ENCODE measurements at places on chromosomes 4 and X.

- DNase-seq, result no peak
Observed at GRCh38 chrX:112818114-112819007, 22.3 kb downstream of the AMOT start.

- peak; percentile 89 for DNase-seq
Observed at GRCh38 chrX:134622056-134622812, 36.0 kb downstream of the PLAC1 start.

GRCh38 chrX:119942831-119943184, 743 bp downstream of the NKAP start:
- DNase-seq, result no peak

DNA sequence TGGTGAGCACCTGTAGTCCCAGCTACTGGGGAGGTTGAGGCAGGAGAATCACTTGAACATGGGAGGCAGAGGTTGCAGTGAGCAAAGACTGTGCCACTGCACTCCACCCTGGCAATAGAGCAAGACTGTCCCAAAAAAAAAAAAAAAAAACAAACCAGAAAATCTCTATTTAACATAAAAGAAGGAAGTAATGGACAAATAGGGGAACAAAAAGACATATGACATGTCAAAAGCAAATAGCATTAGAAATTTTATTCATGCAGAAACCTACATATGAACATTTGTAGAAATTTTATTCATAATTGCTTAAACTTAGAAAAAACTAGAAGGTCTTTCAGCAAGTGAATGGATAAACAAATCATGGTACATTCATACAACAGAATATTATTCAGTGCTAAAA, 97.1 kb upstream of the SH3RF1 start:
- DNase-seq, result no peak

- no peak for DNase-seq
Observed at GRCh38 chr4:168972596-168972995, 37.5 kb downstream of the CBR4 start.

GRCh38 chr4:53987761-53988171, 76.6 kb downstream of the CHIC2 start:
- DNase-seq, result peak; percentile 63

GRCh38 chr4:115918149-115918548, 804.7 kb upstream of the NDST4 start:
- no peak for DNase-seq

DNA sequence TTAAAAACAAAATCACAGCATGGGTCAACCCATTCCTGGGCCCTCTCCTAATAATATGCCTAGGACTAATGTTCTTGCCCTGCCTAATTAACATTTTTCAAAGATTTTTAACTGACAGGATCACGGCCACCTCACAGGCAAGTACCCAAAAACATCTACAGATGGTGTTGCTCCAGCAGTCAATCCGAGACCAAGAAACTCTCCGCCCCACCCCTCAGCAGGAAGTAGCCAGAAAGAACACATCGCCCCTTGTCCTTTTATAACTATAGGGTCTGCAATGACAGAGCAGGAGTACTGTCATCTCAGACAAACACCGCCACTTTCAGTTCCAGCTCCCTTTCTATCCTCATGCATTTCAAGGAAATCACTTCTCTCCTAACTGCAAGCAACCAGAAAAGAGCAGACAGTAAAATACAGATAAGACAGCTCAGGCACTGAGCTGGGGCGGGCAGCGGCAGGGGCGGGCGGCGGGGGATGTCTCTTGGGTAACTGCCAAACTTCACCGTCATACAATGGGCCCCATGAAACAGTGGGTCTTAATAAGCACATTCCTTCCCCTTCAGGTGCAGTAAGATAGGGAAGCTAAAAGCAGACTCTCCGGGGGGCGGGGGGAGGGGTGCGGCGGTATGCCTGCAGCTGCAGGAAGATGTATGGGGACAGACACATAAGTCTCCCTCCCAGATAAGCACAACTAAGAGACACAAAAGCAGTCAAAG, 67.4 kb downstream of the ZNF182 start:
- no peak for DNase-seq

- DNase-seq, result peak; percentile 48
Observed at GRCh38 chr4:152536545-152537182, 772 bp upstream of the FBXW7 start.

- no peak for DNase-seq
Observed at GRCh38 chrX:9151772-9152307, 117.9 kb upstream of the FAM9B start.

DNA sequence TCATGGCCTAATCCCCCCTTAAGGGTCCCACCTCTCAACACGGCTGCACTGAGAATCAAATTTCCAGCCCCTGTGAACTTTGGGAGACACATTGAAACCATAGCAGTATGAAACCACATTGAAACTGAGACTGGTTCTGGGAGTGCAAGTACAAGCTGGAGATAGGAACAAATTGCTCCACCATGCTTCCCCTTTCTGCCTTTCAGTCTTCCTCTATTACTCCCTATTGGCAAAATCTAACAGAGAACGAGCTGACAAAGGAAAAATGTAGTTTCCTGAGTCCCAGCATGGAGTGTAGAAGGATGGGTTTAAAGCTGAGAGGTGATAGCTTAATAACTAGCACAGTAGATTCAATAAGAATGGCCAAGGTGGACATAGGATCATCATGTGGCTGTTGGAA, 161.7 kb upstream of the RPL34 start:
- no peak for DNase-seq

- peak; percentile 88 for DNase-seq
Observed at GRCh38 chr4:87108142-87108546, 112.3 kb downstream of the KLHL8 start.

- no peak for DNase-seq
Observed at GRCh38 chrX:572538-573124, 58.0 kb upstream of the SHOX start.

DNA sequence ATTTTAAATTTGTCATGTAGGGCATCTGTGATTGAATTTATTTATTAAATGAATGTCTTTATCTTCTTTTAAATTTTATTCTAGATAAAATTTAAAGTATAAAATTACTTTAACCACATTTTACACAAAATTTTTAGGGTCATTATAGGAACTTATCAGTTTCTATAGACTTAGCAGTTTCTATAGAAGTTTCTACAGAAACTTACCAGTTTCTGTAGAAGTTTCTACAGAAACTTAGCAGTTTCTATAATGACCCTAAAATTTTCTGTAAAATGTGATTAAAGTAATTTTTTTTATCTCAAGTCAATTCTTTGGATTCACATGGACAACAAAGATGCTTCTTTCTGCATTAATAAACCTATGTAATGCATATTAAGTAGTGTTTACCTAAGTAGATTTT, 565.9 kb upstream of the TECRL start:
- DNase-seq, result no peak

GRCh38 chrX:7109838-7110793, 37.4 kb upstream of the STS start:
- DNase-seq, result no peak

DNA sequence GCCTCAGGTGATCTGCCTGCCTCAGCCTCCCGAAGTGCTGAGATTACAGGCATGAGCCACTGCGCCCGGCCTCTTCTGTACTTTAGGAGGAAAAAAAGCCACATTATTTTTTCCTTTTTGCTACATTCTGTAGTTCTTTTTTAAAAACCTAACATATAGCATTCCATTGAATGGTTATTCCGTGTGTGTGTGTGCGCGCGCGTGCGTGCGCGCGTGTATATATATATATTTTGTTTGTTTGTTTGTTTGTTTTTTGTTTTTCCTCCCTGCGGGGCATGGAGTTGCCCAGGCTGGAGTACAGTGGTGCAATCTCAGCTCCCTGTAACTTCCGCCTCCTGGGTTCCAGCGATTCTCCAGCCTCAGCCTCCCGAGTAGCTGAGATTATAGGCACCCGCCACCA, 59.5 kb downstream of the ARHGAP10 start:
- no peak for DNase-seq

GRCh38 chr4:54728368-54728767, 70.6 kb downstream of the KIT start:
- DNase-seq, result no peak

DNA sequence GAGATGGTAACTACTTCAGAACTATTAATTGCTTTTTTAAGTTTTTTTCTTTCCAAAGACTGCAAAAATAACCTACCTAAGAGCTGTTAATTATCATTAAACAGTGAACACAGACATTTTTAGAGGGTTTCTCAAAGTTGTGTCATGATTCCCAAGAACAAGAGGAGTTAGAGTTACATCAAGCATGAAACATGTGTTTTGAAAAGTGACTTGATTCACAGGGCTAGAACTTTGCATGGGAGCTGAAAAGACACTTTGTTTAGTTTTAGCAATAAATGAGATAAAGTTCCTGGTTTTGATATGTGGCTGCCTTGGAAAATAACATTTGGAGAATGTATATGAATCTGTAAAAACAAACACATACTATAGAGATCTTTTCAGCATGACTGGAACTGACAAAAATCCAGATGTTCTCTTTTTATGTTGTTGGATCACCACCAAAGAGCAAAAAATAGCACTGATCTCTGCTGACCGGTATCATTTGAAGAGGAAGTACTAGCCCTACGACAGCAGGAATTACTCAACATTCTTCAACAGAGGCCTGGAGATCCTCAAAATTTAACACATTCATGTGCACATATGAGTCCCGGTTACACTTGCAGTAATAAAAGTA, 173.0 kb upstream of the PCDH18 start:
- peak; percentile 91 for DNase-seq

- DNase-seq, result no peak
Observed at GRCh38 chr4:27058819-27059406, 198.3 kb downstream of the STIM2 start.

GRCh38 chr4:176708771-176709311, 83.9 kb downstream of the VEGFC start:
- DNase-seq, result no peak

GRCh38 chr4:179268791-179269190, 1826.6 kb upstream of the AGA start:
- no peak for DNase-seq

DNA sequence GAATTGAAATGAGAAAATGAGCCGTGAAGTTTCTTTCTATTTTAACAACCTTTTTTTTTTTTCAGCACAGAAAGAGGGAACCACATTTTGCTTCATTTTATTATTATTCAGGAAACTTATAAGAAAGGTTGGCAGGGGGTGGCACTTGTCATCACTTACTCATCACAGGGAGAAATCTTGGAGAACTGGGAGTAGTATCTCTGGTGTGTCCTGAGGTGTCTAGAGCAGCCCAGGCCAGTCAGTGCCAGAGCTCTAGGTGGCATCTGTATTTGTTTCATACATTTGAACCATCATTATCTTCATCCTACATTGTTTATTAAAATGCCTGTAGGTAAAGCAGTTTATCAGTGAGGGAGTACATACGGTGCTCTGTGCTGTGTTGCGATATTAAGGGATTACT, 43.8 kb upstream of the ARHGAP24 start:
- no peak for DNase-seq

GRCh38 chr4:152937336-152938236, 1.5 kb downstream of the FHDC1 start:
- peak; percentile 35 for DNase-seq

DNA sequence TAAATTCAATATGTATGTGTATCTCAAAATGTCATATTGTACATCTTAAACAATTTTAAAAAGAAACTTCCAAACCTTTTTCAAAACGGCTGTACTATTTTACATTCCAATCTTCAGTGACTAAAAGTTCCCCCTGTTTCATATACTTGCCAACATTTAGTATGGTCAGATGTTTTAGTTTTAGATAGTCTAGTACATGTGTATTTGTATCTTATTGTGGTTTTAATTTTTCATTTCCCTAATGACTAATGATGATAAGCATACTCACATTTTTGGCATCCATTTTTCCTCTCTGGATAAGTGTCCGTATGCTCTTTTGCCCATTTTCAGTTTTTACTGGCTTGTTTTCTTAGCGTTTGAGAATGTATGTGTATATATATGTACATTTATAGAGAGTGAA, 212.2 kb upstream of the MAGEB18 start:
- no peak for DNase-seq

- DNase-seq, result no peak
Observed at GRCh38 chr4:180105362-180105761, 2137.8 kb upstream of the TENM3 start.

- DNase-seq, result no peak
Observed at GRCh38 chr4:33316578-33316977, 2596.4 kb downstream of the PCDH7 start.

- no peak for DNase-seq
Observed at GRCh38 chr4:183906489-183906738, 1.3 kb downstream of the STOX2 start.

- DNase-seq, result peak; percentile 1
Observed at GRCh38 chrX:19372547-19373331, 29.0 kb downstream of the PDHA1 start.

GRCh38 chr4:76559236-76560071, 124.4 kb downstream of the SHROOM3 start:
- no peak for DNase-seq

DNA sequence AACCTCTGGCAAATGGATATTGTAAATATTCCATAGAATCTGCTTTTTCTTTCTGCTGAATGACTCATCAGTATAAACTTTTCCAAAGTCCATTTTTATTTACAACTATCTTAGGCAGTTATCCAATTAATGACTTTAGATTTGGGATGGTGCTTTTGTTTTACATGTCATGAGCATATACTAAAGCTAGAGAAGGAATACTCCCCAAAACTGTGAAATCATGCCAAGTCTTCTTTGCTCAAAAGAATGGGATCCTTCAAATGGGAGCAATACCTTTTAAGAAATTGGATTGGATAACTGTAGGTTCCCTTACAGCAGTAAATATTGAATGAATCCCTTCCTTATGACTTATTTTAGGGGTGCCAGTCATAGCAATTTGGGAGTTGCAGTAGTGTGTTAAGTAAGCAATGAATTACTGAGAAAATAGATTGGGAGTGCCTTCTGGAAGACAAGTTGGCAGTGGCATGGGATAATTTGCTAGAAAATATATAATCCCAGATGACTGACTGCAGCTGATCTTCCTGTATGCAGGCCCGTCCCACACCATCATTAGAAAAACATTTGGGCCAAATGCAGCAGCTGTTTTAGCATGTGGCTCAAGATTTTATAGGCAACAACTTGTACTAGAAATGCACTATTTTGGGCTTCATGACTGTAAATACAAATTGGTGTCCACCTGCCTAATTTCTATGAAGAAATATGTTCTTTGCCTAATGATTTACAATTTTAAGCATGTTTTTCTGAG, 2.8 kb downstream of the TMPRSS11D start:
- no peak for DNase-seq

- DNase-seq, result peak; percentile 2
Observed at GRCh38 chrX:30992381-30992904, 79.4 kb downstream of the FTHL17 start.

- DNase-seq, result no peak
Observed at GRCh38 chr4:119290598-119290997, 31.3 kb downstream of the FABP2 start.

GRCh38 chr4:101256222-101256621, 91.1 kb downstream of the PPP3CA start:
- no peak for DNase-seq

GRCh38 chrX:153633048-153633447, 14.0 kb upstream of the DUSP9 start:
- no peak for DNase-seq

- no peak for DNase-seq
Observed at GRCh38 chrX:19785647-19786046, 101.8 kb downstream of the SH3KBP1 start.

DNA sequence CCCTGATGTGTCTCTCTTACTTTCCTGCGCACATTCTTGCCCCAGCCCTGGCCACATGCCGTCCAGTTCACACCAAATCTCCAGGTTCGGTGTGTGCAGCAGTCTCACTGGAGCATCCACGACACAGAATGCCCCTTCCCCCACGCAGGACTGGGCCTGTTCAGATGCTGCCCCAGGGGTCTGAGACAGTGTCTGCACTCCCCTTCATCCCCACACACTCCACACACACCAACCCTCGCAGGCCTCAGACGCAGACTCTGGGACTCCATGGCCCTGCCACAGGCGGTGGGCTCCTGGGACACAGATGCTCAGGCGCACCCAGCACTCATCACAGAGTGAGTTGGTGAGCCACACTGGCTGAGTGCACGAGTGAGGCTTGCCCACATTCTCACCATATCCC, 83.9 kb downstream of the AFAP1 start:
- DNase-seq, result no peak

Data from astrocyte of the spinal cord (primary cell).